ENCODE measurements at places on chromosomes 7 and 10.
A peak's percentile ranks its signal among the peaks of the same experiment; 100 is the strongest.

- peak; percentile 81 for DNase-seq
These were observed 589 bp downstream of the LDB1 start for GRCh38 chr10:102119417-102120141.

GRCh38 chr7:45583296-45583695 is 9.1 kb downstream of the ADCY1 start:
- peak; percentile 24 for DNase-seq

DNA sequence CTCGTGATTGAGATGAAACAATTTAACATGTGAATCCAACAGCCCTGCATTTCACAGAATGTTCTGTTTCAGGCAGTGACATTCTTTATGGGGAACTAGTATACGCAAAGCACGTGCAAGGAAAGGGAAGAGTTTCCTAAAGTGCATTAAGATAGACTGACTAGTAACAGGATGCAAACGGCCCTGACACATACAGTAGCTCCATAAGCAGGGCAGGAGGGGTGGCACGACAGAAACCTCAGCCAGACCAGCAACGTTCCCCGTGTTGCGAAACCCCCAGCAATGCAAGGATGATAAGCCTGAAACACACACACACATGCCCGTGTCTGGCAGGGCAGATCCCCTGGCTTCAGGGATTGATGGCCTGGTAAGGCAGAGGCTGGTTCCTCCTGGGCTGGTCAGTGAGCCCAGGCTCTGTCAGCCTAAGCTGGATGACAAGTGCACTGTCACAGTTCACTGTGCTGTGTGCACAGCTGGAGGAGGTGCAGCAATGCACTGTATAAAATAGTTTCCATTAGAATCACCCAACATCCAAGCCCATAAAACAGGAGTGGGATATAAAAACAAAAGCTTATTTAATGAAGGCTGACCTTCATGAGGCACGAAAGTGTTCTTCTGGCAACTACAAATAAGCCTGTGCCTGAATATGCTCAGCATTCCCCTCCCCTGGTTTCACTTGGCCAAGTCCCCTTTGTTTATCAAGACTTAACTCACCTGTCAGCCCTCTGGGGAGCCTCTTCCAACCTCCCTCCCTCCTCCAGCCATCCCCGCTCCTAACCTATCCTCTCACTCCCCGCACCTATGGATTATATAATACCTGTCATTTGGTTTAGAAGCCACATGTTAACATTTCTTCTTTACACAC is 88.8 kb downstream of the GSAP start:
- no peak for DNase-seq

DNA sequence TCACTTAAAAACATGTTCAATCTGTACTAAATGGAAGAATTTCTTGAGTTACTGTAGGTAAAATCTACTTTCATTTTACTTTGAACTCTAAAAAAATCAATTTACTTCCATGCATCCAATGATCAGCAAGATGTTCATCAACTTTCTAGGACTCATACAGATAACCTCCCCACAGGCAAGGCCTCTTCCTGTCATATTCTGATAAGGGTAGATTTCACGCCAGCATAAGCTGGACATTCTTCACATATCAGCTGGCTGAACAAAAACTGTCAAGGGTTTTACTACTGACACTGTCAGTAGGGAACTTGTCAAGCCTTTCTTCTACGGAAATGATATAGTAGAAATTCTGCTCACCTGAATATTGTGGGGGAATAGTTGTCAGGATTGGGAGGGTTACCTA is 244.9 kb downstream of the THSD7A start:
- DNase-seq, result no peak

Measured in spleen (tissue), 13 donors.